ENCODE measurements at places on chromosomes 2 and 18.

DNA sequence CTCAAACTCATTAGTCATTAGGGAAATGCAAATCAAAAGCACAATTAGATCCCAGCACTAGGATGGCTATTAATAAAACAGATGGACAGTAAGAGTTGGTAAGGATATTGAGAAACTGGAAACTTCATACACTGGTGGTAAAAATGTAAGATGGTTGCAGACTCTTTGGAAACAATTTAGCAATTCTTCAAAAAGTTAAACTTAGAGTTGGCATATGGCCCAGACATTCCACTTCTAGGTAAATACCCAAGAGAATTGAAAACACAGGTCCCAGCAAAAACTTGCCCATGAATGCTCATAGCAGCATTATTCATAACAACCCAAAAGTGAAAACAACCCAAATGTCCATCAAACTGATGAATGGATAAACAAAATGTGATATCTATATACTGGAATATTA lies 84.9 kb upstream of the ZFP36L2 start:
- DNase-seq, result no peak

DNA sequence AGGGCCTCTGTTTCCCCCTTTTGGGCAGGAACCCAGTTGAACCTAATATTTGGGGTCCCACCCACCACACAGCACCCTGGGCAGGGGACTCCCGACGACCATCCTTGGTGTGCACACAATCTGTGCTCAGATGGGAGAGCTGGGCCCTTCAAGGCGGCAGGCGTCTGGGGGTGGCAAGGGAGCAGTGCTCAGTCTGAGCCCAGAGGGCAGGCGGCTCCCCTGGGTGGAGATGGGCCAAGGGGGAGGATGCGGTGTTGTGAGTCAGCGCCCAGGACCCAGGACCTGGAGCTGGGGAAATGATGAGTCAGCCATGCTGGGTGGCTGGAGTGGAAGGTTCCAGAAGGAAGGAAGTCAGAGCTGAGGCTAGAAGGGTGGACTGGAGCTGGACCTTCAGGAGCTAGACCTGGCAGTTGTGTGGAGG lies 3.8 kb downstream of the PROM2 start:
- DNase-seq, result no peak

DNA sequence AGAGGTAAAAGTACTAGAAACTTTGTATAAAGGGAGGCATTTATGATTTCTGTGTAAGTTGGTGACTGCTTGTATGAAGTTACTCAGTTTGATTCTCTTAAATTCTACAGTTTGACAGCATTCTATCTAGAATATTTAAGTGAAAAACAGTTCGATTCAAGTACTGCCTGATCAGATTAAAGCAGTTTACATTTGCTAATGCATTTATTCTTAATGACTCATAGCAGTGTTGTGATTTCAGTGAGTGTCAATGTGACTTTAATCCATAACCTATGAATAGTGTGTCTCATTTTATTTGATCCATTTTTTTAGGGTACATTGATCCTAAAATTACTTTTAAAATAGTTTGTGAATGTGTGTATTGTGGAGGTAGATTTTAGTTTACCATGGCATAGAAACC lies 35.7 kb downstream of the WDR43 start:
- DNase-seq, result no peak

GRCh38 chr2:234293973-234294372 lies 202.9 kb downstream of the ARL4C start:
- DNase-seq, result no peak

GRCh38 chr2:174985614-174986013 lies 19.6 kb downstream of the CHN1 start:
- DNase-seq, result peak; percentile 59

DNA sequence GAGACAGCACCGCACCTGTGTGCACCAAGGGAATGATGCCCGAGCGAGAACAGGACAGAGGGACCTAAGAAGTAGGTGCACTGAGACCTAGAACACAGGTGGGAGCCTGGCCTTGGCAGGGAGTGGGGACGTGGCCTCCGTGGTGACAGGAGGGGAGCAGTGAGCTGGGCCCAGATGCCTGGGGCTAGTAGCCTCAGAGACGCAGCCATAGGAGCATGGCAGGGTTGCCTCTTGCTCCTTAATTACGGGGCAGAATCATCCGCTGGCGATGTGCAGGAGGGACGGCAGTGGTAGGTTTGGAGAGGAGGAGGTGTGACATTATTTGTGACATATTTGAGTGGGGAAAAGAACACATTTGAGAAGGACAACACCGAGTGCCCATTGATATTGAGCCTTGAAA lies 57.0 kb upstream of the HPCAL1 start:
- DNase-seq, result no peak

GRCh38 chr2:98282109-98282508 lies 64.1 kb upstream of the CNGA3 start:
- no peak for DNase-seq

DNA sequence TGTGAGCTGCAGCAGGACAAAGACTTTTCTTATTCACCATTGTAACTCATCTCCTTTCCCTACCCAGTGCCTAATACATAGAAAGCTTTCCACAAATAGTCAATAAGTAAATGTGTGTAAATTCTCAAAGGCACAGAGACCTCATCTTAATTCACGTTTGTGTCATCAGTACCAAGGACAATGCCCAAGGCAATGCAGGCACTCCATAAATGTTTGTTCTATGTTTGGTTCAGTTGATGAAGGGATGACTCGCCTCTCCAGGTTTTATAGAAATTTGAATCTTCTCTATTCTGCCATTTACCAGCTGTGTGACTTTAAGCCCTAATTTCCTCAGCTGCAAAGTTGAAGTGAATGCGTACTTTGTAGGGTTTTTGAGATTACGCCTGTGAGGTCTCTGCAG lies 2.1 kb upstream of the MOGAT1 start:
- DNase-seq, result no peak

- no peak for DNase-seq
Measured at GRCh38 chr2:102209474-102209873, 22.7 kb downstream of the IL1RL2 start.

- no peak for DNase-seq
Measured at GRCh38 chr2:54728669-54729120, 5.2 kb downstream of the EML6 start.

DNA sequence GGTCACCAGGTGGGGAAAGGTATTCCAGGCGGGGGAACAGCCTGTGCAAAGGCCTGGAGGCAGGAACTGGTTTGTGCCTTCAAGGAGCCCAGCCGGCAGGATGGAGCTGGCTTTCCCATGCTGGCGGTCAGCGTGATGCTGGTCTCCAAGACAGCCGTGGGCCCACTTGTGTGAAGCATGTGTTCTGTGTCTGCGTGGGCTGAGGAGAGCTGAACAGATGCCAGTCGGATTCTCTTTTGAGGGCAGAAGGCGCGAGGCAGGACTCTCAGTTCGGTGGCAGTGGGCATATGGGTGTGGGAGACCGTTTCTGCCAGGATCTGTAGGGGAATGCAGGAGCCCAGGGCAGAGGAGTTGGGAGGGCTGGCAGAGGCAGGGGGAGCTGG lies 191.6 kb downstream of the TWIST2 start:
- no peak for DNase-seq
